T-helper 22 cell (primary cell): ENCODE measurements at places on chromosomes 12 and 14.

DNA sequence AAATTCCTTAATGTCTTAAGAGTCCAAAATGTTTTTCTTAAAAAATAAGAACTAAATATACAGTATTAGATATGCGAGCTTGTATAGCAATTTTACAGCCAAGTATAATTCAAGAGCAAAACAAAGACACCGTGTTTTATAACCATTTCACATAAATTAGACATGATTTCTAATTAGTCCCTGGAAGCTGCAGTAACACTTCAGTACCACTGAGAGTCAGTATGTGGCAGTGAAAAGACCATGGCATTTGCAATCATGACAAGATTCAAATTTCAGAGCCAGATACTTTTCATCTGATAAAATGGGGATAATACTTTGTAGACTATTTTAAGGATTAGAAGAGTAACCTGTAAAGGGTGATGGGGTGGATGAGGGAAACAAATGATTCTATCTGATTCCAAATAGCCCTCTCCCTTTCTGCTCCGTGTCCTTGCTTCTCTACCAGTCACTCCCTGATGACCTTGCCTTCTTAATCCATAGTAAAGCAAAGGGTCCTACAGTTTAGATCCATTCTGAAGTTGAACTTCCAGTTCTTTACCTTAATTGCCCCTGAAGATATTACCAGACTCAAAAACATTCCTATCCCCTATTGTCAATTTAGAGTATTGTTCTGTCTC is 145.4 kb upstream of the ABCD2 start:
- DNase-seq, result no peak

DNA sequence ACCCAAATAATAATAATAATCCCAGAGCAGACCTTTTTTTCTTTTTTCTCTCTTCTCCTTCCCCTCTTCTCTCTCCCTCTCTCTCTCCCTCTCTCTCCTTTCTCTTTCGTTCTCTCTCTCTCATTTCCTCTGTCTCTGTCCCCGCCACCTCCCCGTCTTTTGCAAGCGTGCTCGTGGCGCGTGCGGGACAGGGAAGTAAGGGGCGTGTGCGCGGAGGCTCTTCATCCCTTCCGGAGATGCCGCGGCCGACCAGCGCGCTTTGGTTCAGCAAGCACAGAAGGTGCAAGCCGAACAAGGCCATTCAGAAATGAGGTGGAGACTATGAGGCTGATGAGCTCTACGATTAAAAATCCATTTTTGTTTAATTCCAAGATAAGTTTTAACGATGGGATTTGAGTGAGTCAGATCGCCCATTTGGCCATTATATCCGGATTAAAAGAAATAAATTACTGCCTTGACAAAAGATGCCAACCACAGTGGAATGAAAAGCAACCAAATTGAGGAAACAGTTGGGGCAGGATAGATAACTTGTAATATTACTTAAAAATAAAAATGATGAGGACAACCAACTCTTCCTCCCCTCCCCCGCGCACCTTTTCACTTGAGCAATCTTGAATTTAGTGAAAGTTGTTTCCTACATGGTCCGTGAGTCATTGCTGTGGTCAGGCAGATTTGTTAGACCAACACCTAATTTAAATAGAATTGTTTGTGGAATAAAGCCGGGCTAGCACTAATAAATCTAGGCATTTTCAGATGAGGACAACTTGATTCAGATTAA is 1.2 kb upstream of the AMIGO2 start:
- DNase-seq, result peak; percentile 22

GRCh38 chr12:15199930-15200329 is 21.3 kb downstream of the RERG start:
- no peak for DNase-seq

DNA sequence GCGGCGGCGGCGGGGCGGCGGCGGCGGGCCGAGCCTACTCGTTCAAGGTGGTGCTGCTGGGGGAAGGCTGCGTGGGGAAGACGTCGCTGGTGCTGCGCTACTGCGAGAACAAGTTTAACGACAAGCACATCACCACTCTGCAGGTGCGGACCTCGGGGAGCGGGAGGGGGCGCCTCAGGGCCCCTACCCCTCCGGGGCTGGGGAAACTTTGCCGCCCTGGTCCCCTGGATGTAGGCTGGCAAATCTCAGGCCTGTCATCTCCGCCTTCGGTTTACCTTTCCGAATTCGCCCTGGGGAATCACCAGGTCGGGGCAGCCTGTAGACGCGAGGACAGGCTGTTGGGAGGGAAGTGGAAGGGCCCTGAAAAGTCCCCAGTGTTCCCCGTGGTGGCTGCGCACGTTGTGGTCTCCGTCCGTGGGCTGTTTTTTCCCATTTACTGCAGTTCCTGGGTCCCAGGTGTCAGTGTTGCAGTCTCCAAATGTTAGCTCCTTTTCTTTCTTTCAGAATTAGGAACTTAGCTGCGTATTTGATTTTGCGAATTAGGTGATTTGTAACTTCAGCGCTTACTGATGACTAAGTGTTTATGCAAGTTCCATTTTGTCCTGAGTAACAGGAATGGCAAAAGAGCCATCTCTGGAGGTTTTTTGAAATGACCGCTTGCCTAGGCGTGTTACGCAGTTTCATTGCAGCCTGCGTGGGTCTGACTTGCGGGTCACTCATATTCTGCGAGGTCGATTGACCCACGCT is 656 bp downstream of the RAB21 start:
- peak; percentile 61 for DNase-seq

DNA sequence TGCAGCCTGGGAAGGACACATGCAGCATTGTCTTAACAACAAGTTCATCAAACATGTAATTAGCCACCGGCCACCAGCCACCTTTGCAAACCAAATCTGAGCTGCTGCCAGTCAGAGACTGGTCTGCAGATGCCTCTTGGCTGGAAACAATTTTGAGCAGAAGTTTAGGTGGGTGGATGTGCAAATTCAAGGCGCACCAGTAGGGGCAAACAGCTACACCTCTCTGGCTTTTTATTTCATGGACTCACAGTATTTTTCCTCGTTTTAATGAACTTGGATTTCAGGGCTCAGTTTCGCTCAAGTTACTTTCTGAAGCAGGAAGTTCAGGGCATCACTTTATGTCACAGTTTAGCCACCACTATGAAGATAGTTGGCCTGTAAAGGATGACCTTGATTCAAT is 94.3 kb downstream of the OTX2 start:
- no peak for DNase-seq

DNA sequence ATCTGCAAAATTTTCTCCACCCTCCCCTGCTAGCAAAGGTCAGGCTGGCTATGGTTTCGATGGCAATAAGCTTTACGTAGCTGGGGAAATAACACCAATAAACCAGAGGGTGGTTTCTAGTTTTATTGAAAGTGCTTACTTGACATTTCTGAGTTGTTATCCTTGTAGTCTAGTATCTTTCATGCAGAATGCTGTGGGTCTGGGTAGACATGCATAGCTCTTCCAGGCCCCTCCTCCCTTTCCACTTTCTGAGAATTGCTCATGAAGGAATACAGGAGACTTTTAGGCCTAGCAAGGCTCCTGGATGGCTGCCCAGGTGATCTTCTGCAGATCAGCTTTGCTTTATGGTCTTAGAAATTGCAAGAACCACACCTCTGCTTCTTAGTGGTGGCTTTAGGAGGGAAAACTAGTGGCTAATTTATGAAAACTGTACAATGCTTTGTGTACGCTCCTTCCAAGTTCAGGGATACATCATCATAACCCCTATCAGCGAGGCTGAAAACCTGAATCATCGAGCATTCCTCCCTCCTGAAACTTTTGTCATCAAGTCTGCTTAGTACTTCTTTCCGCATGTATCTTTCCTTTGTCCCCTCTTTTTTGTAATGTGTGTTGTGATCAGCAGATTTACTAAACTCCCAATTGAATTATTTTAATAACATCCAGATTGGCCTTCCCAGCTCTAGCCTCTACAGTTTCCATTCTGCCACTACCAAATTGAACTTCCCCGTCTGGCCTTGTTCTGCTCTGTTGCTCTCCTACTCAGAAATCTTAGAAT is 473.0 kb downstream of the RAD51B start:
- no peak for DNase-seq

DNA sequence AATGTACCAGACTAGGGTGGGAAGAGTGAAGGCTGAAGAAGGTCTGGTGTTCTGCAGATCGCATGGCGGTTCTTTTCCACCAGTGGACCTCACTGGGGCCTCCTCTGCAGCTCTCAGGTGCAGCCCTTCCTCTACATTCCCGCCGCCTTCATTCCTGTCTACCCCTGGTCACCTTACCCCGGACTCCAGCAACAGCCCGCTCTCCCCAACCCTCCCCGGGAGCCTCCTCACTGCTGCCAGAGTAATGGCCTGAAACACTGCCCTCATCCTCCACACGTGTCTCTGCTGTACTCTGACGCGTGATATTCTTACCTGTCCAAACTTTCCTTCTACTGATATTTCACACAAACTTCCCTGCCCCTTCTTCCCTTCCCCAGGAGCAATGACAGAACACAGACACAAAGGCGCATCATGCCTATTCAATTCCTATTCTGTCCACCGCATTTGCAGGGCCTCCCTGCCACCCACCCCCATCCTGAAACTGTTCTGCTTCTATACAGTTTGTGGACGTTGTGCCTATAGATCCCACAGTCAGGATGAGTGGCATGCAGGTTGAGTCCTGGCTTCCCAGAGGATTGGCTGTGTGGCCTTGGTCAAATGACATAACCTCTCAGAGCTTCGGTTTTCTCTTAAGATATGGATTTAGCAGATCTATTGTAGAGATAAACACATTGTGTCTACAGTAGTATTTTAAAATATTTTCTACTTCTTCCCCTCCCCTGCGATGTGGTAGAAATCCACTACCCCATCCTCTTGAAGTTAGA is 1.7 kb upstream of the NUAK1 start:
- DNase-seq, result no peak

DNA sequence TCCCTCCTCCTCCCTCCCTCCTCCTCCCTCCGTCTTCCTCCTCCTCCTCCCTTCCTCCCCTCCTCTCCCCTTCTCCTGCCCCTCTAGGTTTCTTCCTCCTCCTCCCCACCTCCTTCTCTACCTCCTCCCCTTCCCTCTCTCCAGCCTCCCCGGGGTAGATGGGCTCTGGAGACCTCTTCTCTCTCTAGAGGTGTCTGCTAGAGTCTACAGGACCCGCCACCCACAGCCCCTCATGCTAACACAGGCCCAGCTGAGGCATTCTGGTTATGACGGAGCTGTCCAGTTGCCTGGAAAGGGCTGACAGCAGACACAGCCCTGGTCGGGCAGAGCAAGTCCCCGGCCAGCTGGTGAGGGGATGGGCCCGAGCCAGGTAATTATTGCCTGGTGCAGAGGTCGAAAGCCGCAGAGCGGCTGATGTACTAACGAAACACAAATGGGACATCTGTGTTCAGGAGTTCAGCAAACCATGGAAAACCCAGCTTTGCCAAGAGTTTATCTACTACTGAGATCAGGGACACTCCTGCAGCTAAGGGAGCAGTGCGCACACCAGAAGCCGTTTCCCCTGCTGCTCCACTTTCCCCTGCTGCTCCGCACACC is 96.2 kb downstream of the PAPOLA start:
- no peak for DNase-seq

DNA sequence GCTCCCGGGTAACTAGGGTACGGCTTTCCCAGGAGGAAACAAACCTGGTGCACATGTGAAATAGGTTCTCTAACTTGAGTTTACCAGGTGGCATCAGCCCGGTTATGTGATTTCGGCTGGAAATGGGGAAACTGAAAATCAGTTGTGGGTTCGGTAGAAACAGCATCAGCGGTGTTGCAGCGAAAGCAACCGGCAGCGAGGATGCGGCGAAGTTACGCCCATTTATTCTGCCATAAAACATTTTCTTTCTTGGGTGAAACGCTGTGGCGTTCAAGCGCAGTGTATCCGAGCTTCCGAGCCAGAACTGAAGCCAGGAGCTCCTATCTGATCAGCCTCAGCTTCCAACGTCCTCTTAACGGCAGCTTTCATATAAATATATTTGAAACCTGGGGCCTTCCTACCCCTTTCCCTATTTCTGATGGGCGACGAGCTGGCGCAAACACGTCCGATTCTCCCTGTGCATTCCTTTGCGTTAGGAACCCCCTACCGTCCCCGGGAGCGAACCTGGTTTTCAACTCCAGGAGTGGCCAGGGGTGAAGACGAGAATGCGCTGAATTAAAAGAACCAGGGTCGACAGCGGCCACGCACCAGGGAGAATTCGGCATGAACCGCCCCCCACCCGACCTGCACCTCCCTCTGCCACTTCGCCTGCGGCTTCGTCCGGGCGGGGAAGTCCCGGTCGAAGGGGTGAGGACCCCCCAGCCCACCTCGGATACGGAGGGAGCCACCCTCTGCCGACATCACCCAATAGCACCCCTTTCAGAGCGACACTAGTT is 1.6 kb downstream of the DPF3 start:
- DNase-seq, result no peak

DNA sequence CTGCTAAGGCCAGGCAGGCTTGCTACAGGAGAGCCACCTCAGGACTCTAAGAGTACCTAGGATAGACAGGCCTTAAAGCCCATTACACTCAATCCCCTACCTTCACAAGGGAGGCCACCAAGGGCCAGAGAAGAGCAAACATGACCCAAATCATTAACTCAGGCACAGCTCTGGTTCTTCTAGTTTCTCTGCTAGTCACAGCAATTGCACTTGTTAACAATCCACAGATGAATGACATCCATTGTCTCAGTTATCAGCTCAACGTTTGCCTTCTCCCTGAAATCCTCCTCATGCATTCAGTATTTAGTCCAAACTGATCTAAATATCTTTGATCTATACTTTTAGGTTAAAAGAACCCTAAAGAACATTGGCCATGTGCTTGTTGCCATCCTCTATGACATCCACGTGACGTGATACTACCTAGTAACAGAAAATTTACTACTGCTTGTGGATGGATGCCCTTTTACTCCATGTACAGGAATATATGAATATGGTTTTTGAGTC is 164.5 kb downstream of the STXBP6 start:
- DNase-seq, result no peak

GRCh38 chr14:99481745-99482099 is 513 bp downstream of the CCNK start:
- DNase-seq, result peak; percentile 4

DNA sequence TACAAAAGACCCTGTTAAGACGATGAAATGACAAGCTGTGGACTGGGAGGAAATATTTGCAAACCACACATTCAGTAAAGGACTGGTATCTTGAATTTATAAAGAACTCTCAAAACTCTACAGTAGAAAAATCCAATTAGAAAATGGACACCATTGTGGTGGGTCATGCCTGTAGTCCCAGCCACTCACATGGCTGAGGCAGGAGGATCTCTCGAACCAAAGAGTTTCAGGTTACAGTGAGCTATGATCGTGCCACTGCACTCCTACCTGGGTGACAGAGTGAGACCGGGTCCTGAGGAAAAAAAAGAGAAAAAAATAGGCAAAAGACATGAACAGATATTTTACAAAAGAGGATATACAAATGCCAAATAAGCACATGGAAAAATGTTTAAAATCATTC is 41.9 kb downstream of the TTC6 start:
- DNase-seq, result no peak

- no peak for DNase-seq
Measured at GRCh38 chr14:85575617-85575898, 45.6 kb downstream of the FLRT2 start.

DNA sequence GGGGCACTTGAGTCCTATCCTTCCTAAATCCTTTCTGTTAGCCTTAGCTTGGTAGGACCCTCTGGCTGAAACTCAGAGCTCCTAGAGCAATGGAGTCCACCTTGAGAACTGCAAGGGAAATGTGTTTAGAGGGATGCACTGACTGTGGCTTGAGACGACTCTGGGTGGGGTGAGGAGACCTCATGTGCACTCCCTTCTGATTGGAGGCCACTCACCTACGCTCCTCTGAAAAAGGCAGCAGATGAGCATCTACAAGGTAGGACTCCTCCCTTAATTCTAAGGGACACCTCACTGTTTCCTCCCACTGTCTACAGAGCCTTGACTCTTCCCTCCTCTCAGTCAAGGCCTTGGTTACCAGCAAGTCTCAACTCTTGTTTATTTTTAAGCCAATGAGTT is 1.0 kb downstream of the MAP3K12 start:
- DNase-seq, result no peak

- DNase-seq, result no peak
Measured at GRCh38 chr12:132079695-132080094, 64.4 kb downstream of the DDX51 start.
